ENCODE measurements at places on chromosomes 5 and 9. TPM values are rescaled to one million over a fixed set of nuclear protein-coding genes. Genes with fewer than 3 reads are reported as not detected.

DNA sequence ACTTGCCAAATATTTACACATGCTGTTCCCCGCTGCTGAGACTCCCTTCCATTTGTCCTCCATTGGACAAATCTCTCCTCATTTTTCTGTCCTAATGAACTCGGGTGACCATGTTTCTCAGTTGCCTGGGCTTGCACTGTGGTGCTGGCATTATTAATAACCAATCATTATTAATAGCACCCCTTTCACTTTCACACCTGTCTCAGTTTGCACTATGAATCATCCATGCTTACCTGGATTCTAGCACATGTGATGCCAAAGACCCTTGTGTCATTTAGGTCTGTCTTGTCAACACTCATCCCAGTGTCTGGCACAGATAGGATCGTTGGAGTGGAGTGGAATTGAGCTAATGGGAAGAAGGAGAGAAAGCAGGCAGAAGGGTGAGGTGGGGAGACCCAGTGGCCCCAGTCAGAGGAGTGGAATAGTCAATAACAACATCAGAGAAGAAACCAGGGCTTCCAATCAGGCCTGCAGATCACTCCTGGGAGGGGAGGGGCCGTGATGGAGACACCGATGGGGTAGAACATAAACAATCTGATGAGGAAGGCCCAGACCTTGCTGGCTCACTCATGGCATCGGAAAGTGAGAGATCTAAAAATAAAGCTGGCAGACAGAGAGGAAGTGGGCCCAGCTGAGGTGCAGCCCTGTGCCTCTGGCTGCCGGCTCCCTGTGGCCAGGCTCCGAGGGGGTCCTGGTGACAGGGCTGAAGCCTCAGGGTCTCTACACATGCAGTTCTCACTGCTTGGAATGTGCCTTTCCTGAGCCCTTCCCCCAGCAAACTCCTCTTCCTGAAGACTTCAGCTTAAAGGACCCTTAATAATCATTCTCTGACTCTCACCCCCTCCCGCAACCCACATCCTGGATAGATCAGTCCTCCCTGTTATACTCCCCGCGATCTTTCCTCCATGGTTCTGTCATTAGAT is 33.5 kb upstream of the CRB2 start:
- no peaks in the 10 kb centered on the region for H3K36me3 ChIP-seq
- H3K27ac ChIP-seq = peak overlapping the region; percentile 66
- no peaks in the 10 kb centered on the region for H3K4me1 ChIP-seq
- DNase-seq = no peak
- H3K27me3 ChIP-seq = no peaks in the 10 kb centered on the region

GRCh38 chr9:22483528-22484070 is 37.0 kb downstream of the DMRTA1 start:
- H3K27ac ChIP-seq = no peak overlapping the region
- no peaks in the 10 kb centered on the region for H3K4me1 ChIP-seq
- H3K36me3 ChIP-seq = no peaks in the 10 kb centered on the region
- H3K4me3 ChIP-seq = no peak overlapping the region
- no peak for DNase-seq

- no peaks in the 10 kb centered on the region for H3K36me3 ChIP-seq
- no peak overlapping the region for H3K4me3 ChIP-seq
- DNase-seq = no peak
- no peak overlapping the region for H3K27ac ChIP-seq
- no peaks in the 10 kb centered on the region for H3K27me3 ChIP-seq
Measured at GRCh38 chr5:175463641-175464040, 14.7 kb upstream of the SFXN1 start.

GRCh38 chr5:60960591-60960990 is 15.6 kb downstream of the NDUFAF2 start:
- H3K27ac ChIP-seq = no peak overlapping the region
- no peak for DNase-seq
- H3K36me3 ChIP-seq = no peaks in the 10 kb centered on the region
- no peaks in the 10 kb centered on the region for H3K4me1 ChIP-seq
- no peak overlapping the region for H3K4me3 ChIP-seq

SLCO4C1 gene
- total RNA-seq = 0.22 TPM

- no peaks in the 10 kb centered on the region for H3K4me1 ChIP-seq
- no peak overlapping the region for H3K27ac ChIP-seq
- DNase-seq = no peak
- H3K27me3 ChIP-seq = no peaks in the 10 kb centered on the region
- H3K4me3 ChIP-seq = no peak overlapping the region
Measured at GRCh38 chr5:98510143-98510985, 263.1 kb upstream of the RGMB start.

DNA sequence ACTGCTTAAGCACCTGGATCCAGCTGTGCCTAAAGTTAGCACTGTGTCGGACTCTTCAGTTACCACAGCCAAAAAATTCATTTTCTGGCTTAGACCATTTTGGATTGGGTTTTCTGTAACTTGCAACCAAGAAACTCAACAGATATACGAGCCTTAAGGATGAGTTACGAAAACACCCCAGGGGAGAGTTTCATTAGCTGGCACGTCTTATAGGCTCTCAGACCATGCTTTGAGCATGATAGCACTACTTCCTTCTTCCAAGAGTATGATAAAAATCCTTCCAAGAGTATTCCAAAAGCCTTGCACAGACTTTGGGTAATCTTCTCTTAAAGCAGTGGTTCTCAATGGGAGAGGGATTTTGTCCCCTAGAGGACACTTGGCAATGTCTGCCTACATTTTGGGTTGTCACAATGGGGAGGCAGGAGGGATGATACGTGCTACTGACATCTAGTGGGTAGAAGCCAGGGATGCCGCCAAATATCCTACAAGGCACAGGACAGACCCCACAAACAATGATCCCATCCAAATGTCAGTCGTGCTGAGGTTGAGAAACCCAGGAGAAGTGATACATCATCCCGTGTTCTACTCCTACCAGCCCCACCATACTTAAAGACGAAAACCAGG is 64.8 kb downstream of the SMIM23 start:
- no peak overlapping the region for H3K4me3 ChIP-seq
- no peaks in the 10 kb centered on the region for H3K27me3 ChIP-seq
- H3K4me1 ChIP-seq = no peaks in the 10 kb centered on the region
- H3K27ac ChIP-seq = no peak overlapping the region
- DNase-seq = no peak

DNA sequence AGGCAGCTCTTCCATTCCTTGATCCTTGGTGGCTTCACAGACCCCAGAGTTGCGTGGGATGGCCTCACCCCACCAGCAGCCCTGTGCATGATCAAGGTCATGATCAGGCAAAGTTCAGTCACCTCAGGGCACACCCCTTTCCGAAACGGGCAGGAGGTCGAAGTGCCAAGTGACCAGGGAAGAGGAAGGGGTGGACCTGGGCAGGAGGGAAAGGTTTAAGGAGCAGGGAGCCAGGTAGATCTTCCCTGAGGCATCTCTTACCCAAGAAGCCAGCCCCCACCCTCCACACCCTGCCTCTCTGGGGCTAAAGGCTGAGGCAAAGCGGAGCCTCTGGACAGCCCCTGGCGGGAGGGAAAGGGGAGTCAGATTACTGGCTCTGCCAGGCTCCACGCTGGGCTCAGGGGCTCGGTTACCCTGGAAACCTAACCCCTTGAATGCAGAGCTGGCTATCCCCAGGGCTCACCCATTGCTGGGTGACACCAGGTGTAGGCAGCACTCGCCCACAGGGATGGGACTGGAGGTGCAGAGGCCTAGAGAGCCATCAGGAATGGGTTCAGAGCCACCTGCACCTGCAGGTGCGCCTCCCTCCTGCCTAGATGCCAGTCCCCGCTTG is 3.6 kb downstream of the MGAT4B start:
- no peak overlapping the region for H3K4me3 ChIP-seq
- H3K4me1 ChIP-seq = no peaks in the 10 kb centered on the region
- DNase-seq = no peak
- no peak overlapping the region for H3K27ac ChIP-seq
- H3K36me3 ChIP-seq = peaks cover 32% of the 10 kb centered on the region

DNA sequence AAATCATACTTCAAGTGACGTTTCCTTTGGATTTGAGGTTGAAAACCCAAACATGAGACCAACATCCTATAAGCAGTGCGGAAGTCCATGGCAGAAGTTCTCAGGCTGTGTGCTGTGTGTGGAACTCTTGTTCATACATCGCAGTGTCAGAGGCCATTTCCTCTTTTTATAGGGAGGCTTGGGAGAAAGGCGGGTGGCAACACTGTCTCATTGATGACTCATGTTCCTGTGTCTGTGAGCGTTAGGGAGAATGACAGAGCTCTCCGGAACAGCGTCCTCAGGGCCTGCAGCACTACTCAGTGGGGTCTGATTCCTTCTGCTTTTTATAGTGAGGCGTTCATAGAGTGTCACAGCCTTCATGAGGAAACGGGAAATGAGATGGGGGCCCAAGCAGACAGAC is 98.8 kb upstream of the BASP1 start:
- H3K4me1 ChIP-seq = no peaks in the 10 kb centered on the region
- no peak overlapping the region for H3K27ac ChIP-seq
- H3K4me3 ChIP-seq = no peak overlapping the region
- no peaks in the 10 kb centered on the region for H3K27me3 ChIP-seq
- DNase-seq = peak; percentile 71

LCN15 gene
- 0.63 TPM for total RNA-seq

BTNL3 gene
- not detected for total RNA-seq

- H3K27ac ChIP-seq = no peak overlapping the region
- H3K4me1 ChIP-seq = no peaks in the 10 kb centered on the region
- no peak overlapping the region for H3K4me3 ChIP-seq
Measured at GRCh38 chr9:90844326-90844725, 42.7 kb downstream of the SYK start.

GRCh38 chr5:176737746-176738636 is 72.4 kb upstream of the UNC5A start:
- no peaks in the 10 kb centered on the region for H3K36me3 ChIP-seq
- H3K4me1 ChIP-seq = peaks cover under 1% of the 10 kb centered on the region
- peaks cover 5% of the 10 kb centered on the region for H3K27me3 ChIP-seq
- H3K27ac ChIP-seq = no peak overlapping the region
- H3K4me3 ChIP-seq = no peak overlapping the region
- no peak for DNase-seq

DNA sequence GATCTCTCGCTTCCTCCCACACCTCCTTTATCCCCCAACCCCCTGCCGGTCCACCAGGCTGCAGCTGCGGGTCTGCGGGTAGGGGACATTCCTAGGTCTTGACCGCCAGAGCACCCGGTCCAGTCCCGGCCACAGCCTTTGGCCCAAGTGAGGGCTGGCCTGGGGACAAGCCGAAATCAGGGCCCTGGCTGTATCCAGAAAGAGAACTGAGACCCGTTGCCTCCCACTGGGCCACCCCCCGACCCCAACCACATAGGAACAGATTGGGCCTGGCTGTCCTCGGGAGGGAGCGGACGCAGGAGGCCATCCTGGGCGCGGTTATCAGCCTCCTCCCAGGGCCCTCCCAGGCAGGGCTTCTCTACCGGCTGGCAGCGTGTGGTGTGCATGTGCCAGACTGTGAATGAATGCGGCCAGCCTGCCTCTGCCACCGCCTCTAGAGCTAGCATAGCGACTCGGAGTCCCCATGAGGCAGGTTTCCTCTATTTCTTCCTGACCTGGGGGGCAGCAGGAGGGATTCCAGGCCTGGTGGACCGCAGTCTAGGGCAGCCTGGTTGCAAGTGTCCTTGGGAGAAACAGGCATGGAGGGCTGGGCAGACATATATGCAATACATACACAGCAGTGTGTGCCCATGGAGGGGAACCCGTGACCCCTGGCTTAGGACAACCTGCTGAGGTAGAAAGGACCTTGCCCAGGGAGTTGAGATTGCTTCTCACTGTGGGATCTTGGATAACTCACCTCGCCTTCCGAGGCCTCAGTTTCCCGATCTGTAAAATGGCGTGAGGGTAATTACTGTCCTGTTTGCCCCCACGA is 1.2 kb downstream of the N4BP3 start:
- H3K27ac ChIP-seq = peak overlapping the region; percentile 23
- no peak for DNase-seq
- H3K36me3 ChIP-seq = no peaks in the 10 kb centered on the region
- H3K4me3 ChIP-seq = peak overlapping the region; percentile 55

Measured in right atrium auricular region (tissue), 2 donors.